Hematopoietic multipotent progenitor cell (in vitro differentiated cells): ENCODE measurements at places on chromosomes 4 and X. TPM values are rescaled to one million over a fixed set of nuclear protein-coding genes. Genes with fewer than 3 reads are reported as not detected.

Gene LONRF3
- 1.3 TPM for total RNA-seq

Gene CENPVL3
- total RNA-seq: 3.2 TPM

Gene ADGRA3
- total RNA-seq: 13.7 TPM

Gene FIP1L1
- 33.1 TPM for total RNA-seq

Gene GAGE2A
- not detected for total RNA-seq

Gene RAB40A
- 0.27 TPM for total RNA-seq

Gene GNL3L
- 47.4 TPM for total RNA-seq

Gene WWC2
- 1.1 TPM for total RNA-seq

Gene TECRL
- not detected for total RNA-seq

Gene TMPRSS11D
- total RNA-seq: not detected

Gene TAF7L
- total RNA-seq: under 0.01 TPM

Gene NWD2
- under 0.01 TPM for total RNA-seq

Gene ZNF182
- 2.2 TPM for total RNA-seq

Gene TCEAL2
- total RNA-seq: 0.27 TPM

Gene RIPPLY1
- total RNA-seq: not detected

Gene TMPRSS11F
- not detected for total RNA-seq

Gene KLHL13
- total RNA-seq: 10.0 TPM
